ENCODE measurements at places on chromosomes 3 and 15. TPM values are rescaled to one million over a fixed set of nuclear protein-coding genes. Genes with fewer than 3 reads are reported as not detected.

The CCR3 gene
- not detected for total RNA-seq

The SCN11A gene
- 0.78 TPM for total RNA-seq

The TMIE gene
- not detected for total RNA-seq

The RNU5B-1 gene
- not detected for total RNA-seq

The LHFPL4 gene
- total RNA-seq = 23.4 TPM

The ELP6 gene
- 40.0 TPM for total RNA-seq

DNA sequence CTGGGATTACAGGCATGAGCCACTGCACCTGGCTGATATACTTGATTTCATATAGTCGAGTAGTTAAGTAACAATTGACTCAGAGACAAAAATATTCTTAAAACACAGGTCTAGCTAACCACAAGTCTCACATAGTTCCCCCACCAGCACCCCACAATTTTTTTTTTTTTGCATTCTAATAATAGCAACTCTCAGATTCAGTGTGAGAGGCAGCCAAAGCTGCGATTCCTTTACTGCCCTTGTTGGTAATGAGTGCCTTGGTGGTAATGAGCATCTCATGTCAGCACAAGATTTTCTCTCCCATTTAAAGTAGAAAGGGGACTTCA lies 72.5 kb downstream of the WWTR1 start:
- DNase-seq = no peak

DNA sequence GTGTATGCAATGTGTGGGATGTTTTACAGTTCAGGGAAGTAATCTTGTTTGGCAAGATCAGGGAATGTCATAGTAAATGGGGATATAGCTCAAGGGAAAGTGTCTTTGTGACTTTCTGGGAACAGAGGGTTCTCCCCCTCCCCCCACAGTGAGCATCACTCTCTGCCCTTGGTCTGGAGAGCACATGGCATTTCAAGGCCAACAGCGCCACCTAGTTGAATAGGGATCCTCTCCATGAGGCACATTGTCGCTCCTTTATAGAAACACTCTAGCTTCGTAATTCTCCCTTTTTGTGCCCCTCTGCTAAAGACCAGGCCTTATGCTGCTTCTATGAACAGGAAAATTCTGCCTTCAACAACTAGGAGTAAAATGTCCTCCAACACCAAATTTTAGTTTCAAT lies 37.1 kb upstream of the ARNT2 start:
- no peak for DNase-seq

DNA sequence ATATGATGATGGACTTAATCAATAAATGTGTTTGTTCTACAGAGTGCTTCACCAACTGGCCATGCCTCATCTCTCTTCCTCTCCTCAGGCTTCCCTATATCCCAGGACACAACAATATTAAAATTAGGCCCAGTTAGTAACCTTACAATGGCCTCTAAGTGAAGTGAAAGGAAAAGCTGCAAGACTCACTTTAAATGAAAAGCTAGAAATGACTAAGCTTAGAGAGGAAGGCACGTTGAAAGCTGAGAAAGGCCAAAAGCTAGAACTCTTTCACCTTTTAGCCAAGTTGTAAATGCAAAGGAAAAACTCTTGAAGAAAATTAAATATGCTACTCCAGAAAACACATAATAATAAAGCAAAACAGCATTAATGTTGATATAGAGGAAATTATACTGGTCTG lies 1010.3 kb downstream of the NAALADL2 start:
- DNase-seq = no peak

DNA sequence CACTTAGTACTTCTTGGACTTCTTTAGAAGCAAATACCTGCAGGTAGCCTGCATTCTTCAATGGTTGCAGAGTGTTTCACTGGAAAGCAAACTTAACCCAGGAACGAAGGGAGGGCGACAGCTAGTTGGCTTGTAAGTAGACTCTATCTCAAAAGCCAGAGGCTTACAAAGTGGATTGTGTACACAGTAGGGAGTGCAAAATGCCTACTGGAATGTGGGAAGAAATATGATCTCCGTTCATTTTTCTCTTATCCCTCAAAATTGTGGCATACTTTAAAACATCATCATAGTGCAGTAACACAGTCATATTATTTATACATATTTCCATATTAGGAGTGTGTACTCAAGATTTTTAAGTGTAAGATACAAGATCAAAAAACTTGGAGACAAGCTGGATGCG lies 155.7 kb downstream of the LIPC start:
- DNase-seq = no peak

DNA sequence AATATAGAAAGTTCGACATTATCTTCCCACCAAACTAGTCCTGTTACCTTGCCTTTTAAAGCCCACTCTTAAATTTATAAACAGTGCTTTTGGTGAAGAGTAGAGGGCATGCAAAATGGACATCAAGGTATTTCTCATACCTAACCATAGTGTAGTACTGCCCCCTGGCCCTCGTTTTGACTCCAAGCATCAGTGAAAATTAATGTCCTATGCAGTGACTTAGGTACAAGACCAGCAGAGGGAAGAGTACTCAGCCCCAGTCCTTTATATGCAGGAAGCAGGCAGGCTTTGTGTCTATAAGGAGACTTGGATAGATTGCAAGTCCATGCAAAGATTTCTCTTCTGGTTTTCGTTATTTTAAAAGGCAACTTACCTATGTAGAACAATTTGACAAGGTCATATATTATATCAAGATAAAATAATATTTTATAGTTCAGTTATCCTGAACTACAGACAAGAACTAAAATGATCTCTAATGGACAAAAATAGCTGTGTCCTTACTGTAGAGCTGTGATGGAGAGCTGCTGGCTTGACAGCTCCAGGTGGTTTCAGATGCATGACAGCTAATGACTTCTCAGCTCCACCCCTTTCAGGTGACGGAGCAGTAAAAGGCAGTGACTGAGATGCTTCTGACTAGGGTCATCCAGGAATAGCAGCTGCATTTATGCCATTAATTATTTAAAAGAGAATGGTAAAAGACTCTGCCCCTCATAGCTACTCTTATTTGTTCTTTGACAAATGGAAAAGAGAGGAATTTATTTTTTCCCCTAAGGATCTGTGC lies 646.1 kb downstream of the SQOR start:
- DNase-seq = no peak

GRCh38 chr3:61912158-61912557 lies 350.8 kb downstream of the PTPRG start:
- no peak for DNase-seq
